ENCODE measurements at places on chromosomes 5 and 9. TPM values are rescaled to one million over a fixed set of nuclear protein-coding genes. Genes with fewer than 3 reads are reported as not detected.

SH3RF2 gene
- 2.2 TPM for total RNA-seq

LCN2 gene
- total RNA-seq, result not detected

CCL28 gene
- total RNA-seq, result 1.3 TPM

DEPDC1B gene
- 5.2 TPM for total RNA-seq

GBGT1 gene
- 5.8 TPM for total RNA-seq

GARIN3 gene
- total RNA-seq, result not detected

IL3 gene
- not detected for total RNA-seq

C9orf152 gene
- not detected for total RNA-seq

THG1L gene
- total RNA-seq, result 21.6 TPM

TOR4A gene
- total RNA-seq, result 42.3 TPM

TAF11L10 gene
- total RNA-seq, result not detected

EPB41L4B gene
- total RNA-seq, result 0.32 TPM

DNA sequence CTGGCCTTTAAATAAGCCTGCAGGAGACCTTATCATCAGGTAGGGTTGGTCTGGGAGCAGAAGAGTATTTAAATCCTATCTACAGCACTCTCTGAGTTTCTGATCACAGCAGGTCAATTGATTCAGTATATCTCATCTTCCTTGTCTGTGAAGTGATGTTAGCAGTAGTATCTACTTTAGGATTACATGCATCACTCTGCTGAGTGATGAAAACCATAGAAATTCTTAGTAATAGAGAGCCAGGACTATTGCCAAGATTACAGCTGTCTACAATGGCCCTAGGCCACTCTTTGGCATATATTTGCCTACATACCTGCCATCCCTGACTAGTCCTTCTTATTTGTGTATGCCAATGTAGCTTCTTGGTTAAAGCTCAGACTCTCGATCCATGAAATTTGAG lies 183.8 kb downstream of the ASTN2 start:
- no peak for DNase-seq

- DNase-seq, result peak; percentile 70
Observed at GRCh38 chr5:59187857-59188256, 605.0 kb downstream of the RAB3C start.

DNA sequence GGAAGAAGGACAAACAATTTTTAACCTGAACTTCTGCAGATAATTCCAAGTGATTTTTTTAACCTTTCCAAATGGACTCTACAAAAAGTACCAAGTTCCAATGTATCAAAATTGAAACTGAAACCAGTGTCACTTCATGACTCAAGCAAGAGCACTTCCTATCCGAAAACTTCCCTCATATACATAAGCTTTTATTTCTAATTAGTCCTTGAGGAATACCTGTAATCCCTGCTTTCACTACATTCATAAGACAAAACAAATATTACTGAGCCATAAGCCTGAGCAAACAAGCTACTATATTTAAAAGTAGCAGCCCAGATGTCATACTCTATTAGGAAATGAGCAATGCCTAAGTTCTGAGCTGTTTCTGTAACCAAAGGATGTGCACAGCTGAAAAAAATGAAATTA lies 224.4 kb downstream of the EBF1 start:
- DNase-seq, result peak; percentile 47

GRCh38 chr5:126445502-126446174 lies 22.4 kb downstream of the GRAMD2B start:
- no peak for DNase-seq

DNA sequence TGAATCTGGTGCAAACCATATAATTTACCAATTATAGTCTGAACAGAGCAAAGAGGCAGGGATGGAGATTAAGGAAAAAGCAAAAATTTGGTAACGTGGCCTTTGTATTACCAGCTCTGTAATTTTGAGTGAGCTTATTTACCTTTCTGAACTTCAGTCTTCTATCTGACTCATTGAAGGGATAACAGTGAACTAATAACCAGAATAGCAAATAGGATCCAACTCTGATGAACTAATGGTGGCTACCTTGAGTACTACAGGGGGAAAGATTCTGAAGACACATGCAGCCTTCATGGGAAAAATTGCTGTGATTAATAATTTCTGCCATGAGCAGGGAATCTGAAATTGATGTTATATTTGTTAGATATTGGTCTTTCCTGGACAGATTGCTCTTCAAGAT lies 23.0 kb upstream of the LARP1 start:
- no peak for DNase-seq

- DNase-seq, result no peak
Observed at GRCh38 chr5:168152660-168153059, 138.8 kb upstream of the WWC1 start.

DNA sequence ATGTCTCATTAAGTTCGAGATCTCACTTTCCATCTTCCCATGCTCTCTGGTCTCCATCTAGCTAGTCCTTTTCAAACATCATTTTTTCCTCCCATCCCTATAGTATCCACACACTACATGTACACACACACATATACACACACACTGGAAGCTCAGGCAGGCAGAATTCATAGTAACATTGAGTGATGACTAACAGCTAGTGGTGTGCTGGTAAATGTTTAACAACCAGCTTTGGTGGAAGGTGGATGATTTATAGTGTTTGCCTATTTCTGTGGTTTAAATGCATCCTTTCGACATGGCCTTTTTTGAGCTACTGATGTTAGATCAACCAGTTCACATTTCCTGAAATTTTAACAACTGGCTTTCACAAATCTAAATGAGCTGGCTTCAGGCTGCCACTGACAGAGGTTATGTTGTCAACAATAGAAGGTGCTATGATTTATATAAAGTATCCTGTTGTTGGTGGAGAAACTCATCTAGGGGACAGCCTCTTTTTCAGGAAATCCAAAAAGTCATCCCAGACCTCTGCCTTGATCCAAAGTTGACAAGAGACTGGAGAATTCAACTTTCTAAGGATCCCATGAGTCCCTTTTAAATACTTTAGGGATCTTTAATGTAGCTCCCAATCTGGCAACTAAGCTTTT lies 117.8 kb downstream of the CCDC192 start:
- peak; percentile 87 for DNase-seq

DNA sequence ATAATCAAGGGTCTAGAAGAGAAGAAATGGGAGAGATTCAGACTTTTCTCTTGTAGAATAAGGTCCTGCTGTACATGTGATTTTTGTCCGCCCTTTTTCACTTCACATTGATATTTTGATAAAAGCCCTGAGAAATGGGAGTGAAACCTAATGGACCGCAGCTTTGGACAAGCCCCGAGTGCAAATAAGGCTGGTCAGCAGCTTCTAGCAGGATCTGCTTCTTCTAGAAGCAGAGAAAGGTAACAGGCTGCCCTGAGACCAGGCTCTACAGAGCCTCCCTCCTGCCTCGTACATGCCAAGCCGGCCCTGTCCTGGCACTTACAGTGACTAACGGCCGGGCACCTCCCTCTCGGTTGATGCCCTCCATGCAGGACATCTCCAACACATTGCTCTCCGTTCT lies 33.4 kb downstream of the ACER2 start:
- no peak for DNase-seq

- no peak for DNase-seq
Observed at GRCh38 chr5:108141676-108142075, 240.2 kb downstream of the FBXL17 start.

GRCh38 chr5:141534492-141535213 lies 45.8 kb downstream of the PCDHGC5 start:
- DNase-seq, result no peak

DNA sequence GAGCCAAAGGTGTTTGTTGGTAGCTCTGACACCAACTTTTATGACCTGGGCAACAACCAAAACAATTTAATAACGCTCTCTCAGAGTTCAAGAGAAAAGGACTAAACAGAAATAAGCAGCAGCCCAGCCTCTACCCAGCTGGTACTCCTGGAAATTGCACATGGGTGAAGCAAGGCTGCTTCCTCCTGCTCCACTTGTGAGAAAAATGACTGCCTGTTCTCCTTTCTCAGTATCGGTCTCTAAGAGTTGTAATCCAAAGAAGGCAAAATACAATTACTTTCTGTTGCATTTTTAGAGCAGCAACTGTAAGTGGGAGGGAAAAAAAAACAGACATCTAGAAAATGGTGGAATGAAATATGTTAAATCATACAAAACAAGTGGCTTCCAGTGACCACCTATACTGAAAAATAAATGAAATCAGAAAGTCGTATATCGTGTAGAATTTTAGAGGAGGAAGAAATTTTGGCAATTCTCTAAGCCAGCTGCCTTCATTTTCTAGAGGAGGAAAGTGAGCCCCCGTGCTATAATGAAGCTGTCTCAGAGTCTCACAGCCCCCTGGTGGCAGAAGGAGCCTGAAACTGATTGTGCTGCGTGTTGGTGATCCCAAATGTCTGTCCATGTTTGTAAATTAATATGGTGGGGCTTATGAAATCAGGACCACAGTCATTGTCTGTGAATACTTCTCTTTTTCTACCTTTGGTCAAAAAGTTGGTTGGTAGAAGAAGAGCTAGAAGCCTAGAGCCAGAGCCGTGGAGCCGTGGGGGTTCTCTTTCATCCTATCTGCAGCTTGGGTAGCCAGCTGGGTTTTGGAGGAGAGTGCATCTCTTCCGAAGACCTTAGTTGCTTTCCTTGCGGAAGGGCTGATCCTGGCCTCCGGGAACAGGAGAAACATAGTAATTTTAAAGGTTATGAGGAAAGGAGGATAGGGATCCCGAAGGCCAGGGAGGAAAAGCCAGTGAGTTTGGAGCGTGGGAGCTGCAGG lies 139.9 kb downstream of the PIP5K1B start:
- DNase-seq, result peak; percentile 24

- DNase-seq, result no peak
Observed at GRCh38 chr5:90551376-90551775, 7.2 kb upstream of the ADGRV1 start.

GRCh38 chr9:71781391-71781790 lies 13.1 kb upstream of the CEMIP2 start:
- no peak for DNase-seq

GRCh38 chr9:105662184-105663104 lies at the start of gene TAL2:
TAL2 (plus strand) TSS chr9:105662457; CDS start chr9:105662497, 40 bp downstream.
- no peak for DNase-seq

DNA sequence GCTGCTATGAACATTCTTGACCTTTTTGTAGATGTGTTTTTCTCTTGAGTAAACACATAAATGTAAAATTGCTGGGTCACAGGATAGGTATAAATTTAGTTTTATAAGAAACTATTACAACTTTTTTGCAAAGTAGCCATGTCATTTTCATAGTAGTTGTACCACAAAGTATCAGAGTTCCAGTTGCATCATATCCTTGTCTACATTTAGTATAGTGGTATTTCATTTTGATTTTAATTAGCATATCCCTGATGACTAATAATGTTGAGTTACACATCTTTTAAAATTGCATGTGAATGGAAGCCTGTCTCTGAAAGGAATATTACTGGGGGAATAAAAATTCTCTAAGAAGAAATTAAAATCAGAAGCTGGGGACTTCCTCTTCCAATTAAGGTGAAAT lies 85.4 kb downstream of the TMEM161B start:
- DNase-seq, result no peak

DNA sequence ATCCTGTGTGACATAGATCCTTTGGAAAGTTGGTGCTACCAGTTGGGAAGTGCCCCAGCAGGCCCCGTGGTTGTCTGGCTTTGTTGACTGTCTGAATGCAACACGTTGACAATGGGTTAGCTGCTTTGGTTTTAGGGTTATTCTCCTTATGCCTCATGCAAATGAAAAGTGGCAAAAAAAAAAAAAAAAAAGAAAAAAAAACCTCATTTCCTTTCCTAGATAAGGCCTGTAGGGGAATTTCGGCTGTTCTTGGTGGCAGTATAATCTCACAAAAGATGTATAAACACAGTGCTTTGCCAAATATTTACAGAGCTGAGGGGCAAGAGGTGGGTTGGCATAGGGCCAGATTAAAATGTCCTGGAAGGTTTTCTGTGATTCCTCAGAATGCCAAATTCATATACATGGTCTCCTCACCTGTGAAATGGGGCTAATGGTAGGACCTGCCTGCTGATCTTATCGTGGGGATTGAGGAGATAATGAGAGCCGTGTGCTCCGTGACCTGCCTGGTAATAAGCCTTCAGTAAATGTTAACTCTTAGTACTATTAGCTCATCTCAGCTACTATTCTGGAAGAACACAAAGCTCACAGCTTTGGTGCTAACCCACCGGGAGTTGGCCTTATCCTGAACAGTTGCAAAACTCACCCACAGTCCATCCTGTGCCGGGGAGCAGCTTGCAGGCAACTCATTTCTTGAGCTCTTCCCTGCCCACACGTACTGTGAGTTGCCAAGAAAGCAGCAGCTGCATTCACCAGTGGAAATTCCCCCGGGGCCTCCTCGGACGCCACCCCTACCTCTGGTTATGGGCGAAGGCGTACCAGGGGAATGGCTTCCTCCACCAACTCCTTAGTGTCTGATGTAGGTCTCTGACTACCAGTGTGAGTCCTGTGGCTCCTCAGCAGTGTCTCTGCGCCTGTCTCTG lies 220.3 kb downstream of the NR3C1 start:
- peak; percentile 91 for DNase-seq

DNA sequence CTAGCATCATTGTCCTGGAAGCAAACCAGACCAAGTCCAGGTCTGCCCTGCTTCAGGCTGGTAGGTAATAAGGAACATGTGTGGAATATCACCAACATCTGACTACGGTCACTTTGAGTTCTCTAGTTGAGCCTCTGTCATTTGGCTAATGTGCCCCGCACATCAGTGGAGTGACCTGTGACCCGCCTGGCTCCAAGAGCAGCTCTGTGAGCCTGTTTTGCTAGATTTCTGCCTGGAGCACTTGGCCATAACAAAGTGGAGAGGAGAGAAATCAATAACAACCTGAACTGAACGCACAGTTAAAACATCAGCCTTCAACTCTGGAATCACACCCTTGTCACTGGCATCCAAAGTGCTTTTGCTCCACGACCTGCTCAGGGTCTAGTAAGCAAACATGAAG lies 115.7 kb downstream of the PPP2R2B start:
- DNase-seq, result no peak

DNA sequence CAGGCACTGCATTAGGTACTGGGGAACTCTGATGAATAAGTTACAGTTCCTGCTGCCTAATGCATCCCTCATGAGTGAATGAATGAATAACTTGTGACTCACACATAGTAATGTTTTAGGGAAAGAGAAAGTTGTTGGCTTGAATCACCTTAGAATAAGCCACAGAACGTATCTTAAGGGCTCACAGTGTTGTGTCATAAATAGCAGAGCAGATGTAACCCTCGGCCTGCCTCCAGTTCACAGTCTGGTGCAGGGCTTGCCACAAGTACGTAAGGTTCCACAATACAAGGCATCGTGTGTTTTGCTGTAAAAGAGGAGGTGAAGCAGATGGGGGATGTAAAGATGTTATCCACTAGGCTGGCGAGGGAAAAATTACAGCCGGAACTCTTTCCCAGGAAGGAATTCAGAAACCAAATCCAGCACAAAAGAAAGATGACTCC lies 218.7 kb downstream of the TRPM3 start:
- peak; percentile 94 for DNase-seq

- DNase-seq, result no peak
Observed at GRCh38 chr5:11524188-11524587, 380.1 kb downstream of the CTNND2 start.

- no peak for DNase-seq
Observed at GRCh38 chr9:14677872-14678271, 15.4 kb downstream of the ZDHHC21 start.

GRCh38 chr5:10743526-10743925 lies 17.5 kb downstream of the DAP start:
- DNase-seq, result no peak

DNA sequence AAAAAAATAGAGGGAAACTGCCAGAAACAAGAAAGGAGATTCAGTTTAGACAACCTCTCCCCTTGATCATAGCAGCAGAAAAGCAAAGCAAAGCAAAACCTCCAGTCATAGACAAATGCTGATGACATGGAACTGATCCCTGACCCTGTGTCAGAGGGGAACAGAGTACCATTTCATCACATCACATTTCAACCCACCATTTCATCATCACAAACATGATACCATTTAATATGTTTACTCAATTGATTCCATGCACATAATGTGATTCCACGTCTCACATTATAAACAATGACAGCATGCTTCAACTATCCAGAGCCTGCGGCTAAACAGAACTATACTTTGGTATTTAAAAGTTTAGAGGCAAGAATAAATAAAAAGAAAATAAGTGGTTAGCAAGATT lies 28.7 kb upstream of the ACOT12 start:
- peak; percentile 93 for DNase-seq

Measured in fibroblast of villous mesenchyme (primary cell).